ENCODE measurements at places on chromosomes 2 and 18. TPM values are rescaled to one million over a fixed set of nuclear protein-coding genes. Genes with fewer than 3 reads are reported as not detected.

Gene ERICH2
- not detected for total RNA-seq

DNA sequence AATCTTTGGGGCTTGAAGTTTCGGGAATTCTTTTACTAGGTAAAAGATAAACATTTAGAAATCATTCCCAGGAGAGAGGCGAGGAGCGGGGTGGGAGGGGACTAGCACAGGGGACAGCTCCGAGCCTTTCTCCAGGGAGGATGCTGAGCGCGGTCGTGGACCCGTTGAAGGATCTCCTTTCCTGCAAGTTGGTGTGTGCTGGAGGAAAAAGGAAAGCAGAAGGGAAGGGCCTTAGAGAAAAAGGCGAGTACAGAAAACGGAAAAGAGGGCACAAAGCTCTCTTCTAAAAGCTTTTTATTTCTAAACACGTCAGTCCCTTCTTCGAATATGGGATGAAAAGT lies 640 bp downstream of the SLC39A6 start:
- peak; percentile 26 for DNase-seq

Gene GMCL1
- total RNA-seq = 9.7 TPM

DNA sequence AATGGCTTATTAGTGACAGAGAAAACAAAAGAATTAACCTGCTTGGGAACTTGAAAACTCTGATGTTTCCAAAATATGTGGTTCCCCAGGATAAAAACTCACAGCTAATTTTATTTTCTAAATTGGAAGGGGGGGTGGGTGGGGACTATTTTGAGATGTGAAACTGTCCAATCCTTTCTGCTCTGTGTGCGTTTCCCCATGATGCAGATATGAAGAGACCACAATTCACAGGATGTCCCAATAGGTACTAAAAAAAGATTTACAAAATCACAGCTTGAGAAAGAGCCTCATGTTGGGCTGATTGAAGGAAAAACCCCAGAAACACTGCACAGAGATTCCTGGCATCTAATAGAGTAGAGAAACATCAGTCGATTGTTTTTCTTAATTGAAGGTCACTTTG lies 273.2 kb downstream of the ARHGAP15 start:
- DNase-seq = no peak

DNA sequence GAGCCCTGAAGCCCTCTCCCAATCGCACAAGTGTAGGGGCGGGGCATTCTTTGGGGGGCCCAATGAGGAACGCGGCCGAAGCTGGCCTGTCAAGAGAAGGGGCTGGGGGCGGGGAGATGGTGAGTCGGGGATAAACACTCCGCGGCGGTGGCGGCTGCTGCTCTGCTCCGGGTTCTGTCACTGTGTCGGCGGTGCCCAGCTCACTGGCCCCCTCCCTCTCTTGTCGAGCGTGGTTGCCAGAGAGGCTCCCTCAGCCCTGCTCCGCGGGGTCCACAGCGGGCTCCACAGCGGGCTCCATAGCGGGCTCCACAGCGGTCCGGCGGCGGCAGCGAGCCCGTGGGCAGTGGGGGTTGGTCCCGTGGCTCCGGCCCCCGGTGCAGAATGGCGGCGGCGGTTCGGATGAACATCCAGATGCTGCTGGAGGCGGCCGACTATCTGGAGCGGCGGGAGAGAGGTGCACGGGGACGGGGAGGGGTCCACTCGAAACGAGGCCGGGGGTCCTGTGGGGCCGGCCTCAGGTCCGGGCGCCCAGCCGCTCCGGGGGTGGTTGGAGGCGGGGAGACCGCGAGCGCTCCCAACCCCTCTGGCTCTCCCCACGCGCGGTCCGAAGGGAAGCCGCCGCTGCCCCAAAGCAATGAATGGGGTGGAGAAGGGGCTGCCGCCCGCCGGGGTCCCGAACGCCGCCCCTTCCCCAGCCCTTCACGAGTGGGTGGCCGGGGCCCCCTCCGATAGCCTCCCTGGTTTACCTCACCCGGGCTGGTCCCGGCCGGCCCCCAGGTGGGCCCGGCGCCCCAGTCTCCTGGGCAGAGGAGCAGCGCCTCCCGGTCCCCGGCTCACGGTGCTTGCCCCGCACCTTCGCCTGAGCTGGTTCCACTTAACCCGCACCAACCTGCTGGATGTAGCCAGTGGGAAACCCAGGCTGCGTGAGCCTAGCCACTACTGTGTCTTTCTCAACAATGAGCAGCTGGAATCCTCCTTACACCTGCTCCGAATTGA lies at the start of gene MXD1:
Gene MXD1 (plus strand): TSS at position 160 of the 996 bp plus-strand sequence. CDS start 222 bp downstream, at position 382.
- no peak for DNase-seq

DNA sequence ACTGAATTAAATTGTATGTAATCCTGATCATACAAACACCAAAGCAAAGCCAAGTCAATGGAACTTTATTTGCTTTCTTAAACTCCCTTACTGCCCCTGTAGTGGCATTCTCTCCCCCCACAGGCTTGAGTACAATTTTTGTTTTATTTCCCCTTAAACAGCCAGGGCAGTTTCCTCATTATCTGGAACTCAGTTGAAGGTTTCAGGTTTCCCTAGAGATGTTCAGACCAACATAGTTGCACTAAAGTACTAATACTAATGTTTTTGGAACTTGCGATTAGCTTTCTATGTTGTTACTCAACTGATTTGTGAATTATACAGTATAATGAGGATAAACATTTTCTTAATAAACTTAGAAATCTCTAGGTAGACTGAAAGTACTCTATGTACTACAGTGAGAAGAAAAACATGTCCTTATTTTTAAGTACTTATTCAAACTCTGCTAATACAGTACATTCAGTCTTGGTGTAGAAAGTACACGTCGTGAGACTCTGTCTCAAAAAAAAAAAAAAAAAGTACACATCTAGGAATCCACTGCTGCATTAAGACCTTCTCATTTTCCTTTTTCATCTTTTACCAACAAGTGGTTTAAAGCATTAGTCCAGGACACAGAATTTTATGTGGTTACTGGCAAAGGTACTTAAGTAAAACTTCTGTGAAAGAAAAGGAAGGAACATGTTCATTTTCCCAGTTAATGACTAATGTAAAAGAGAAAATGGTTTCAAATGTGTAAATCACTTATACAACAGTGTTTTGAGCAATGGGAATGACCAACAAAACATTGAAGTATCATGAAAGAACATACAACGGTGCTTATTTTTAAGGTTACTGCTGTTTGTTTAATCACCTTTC lies 209.5 kb upstream of the SMAD7 start:
- DNase-seq = no peak

Gene FMNL2
- total RNA-seq = 7.0 TPM

Gene GPR39
- total RNA-seq = 0.59 TPM

GRCh38 chr2:46073540-46074046 lies 223.6 kb upstream of the EPAS1 start:
- peak; percentile 86 for DNase-seq

Gene POTEJ
- not detected for total RNA-seq

Gene RND3
- 68.6 TPM for total RNA-seq

Gene ARHGAP15
- not detected for total RNA-seq

DNA sequence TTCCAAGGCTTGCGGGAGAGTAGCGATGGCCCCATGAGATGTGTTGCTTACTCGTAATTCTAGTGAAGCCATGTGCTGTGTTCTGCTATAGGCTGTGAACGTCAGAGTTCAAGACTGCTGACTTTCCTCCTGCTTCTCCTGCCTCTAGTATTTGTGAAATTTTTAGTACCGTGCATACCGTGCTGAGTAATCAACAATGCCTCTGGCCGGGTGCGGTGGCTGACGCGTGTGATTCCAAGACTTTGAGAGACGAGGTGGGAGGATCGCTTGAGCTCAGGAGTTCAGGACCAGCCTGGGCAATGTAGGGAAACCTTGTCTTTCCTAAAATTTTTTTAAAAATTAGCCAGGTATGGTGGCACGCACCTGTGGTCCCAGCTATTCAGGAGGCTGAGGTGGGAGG lies 59.9 kb upstream of the B3GNT7 start:
- DNase-seq = no peak

DNA sequence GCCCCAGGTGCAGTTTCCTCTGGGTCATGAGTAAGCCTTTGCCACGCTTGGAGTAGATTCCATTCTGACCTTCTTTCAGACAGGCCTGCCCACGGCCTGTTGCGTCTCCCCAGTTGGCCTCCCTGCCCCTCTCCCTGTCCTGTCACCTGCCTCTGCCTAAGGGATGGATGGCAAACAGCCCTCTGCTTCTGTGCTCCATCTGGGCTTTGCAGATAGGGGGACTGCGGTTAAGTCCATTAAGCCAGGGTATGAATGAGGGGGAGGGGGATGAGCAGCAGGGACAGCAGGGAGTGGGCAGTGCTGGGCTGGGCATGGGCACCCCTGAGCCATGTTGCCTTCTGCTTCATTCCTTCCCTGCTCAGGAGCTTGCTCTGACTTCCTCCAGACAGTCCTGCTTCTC lies 37.6 kb upstream of the B3GNT7 start:
- DNase-seq = no peak

Gene AMER3
- total RNA-seq = not detected

- DNase-seq = no peak
Observed at GRCh38 chr2:59297816-59298215, 1056.7 kb upstream of the FANCL start.

DNA sequence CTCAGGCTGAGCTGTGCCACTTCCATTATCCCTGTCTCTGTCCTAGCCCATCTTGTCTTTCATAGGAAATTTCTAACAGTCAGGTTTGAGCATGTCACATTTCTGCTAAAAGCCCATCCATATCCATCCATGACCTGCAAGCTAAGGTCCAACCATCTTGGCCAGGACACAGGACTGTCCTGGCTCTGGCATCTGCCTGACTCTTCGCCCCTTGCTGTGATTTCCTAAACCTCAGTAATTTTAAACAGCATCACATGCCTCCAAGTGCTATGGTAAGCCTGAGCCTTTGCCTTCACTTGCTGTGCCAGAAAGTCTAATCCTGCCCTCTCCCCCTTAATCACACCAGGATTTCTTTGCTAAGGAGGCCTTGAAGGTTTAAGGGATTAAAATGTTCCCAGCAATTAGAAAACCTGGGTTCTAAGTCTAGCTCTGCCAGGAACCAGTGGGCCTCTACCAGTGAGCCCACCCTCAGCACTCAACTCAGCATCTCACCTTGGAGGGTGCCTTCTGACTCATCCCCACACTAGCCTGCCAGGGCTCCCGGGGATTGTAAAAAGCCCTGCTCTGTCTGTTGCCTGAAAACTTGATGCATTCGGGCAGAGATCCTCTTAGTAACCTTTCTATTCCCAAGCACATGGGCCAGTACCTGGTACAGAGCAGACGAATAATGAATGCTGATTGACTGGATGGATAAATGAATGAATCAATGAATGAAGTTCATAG lies 411.0 kb downstream of the LRATD1 start:
- no peak for DNase-seq

Gene CROCC2
- 0.05 TPM for total RNA-seq

- DNase-seq = no peak
Observed at GRCh38 chr18:79272916-79273315, 122.8 kb upstream of the NFATC1 start.

- DNase-seq = no peak
Observed at GRCh38 chr2:201196003-201196402, 13.1 kb downstream of the CASP10 start.

DNA sequence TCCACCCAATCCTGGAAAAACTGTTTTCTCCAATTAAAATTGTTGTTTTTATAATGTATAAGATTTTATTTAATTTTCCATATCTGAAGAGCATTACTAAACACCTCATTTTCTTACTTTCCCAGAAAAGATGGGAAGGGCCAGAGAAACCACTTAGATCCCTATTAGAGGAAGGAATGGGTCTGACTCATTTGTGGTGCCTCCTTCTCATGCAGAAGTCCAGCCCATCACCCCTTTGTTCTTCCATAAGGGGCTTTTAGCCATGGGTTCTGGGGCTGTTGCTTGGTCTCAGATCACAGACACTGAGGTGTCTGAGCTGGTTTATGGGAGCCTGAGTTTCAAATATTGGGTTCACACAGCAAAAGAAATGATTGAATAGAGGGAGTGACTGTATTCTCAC lies 152.2 kb downstream of the ESCO1 start:
- DNase-seq = peak; percentile 47

DNA sequence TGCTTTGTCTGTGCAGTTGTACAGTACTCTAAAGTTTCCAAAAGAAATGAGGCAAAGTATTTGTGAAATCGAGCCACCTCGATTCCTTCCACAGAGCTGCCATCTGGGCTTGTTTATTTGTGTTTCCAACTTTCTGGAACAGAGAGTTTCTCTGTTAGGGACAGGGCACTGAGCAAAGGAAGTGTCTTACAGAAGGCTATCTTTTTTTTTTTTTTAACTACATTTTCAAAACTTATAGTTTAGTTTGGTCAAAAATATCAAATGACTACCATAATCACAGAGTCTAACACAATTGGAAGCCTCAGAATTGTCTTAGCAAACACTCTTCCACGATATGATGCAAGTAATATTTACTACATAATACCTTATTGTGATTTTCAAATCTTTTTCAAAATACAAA lies 796 bp downstream of the RFTN2 start:
- peak; percentile 46 for DNase-seq

- peak; percentile 96 for DNase-seq
Observed at GRCh38 chr2:127080938-127081755, 25.8 kb downstream of the BIN1 start.

DNA sequence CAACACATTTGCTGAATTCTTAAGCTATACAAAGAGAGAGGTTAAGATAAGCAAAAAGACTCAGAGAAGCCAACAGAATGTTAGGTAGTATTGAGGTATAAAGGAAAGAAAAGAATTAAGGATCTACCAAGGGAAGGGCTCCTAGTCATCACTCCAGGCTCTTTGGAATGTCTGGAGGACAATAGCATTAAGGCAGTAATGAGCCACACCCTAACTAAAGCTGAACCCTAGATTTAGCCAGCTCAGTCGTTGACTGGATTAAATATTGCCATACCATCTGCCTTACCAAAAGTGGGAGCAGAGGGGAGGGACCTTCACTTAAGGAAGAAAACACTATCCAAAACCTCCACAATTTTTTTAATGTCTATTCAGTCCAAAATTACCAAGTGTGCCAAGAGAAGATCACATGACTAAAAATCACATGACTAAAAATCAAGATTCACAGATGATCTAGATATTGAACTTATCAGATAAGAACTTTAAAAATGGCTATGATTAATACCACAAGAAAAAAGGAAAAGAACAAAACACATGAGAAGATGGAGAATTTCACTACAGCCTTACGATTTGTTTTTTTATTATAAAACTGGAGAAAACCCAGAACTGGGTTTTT lies 59.7 kb downstream of the EXOC6B start:
- DNase-seq = peak; percentile 35

GRCh38 chr2:232162187-232162586 lies 200.7 kb downstream of the DIS3L2 start:
- no peak for DNase-seq

DNA sequence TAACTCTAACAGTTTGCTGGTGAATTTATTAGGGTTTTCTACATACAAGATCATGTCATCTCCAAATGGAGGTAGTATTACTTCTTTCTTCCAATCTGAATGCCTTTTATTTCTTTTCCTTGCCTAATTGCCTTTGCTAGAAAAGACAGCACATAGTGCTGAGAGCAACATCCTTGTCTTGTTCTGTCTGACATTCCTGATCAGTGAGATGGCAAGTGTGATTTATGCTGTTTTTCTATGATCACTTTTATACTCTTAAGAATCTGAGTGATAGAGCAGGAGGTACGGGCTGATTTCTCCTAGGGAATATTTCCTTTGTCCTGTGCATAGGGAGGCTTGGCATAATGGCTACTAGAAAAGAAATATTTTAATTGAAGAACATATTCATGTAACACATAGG lies 17.3 kb downstream of the LYPD6B start:
- no peak for DNase-seq

GRCh38 chr2:25710750-25711149 lies 37.4 kb upstream of the DTNB start:
- DNase-seq = no peak

Gene MCEE
- 16.4 TPM for total RNA-seq

GRCh38 chr2:185384822-185385560 lies 353.6 kb upstream of the FSIP2 start:
- DNase-seq = no peak

Data from myocyte (in vitro differentiated cells).